ENCODE measurements at places on chromosomes 2 and 18.
A peak's percentile ranks its signal among the peaks of the same experiment; 100 is the strongest.

GRCh38 chr2:183214680-183215079 is 90.4 kb downstream of the NUP35 start:
- no peak for DNase-seq

- DNase-seq, result peak; percentile 43
Measured at GRCh38 chr2:65436824-65437221, 4.4 kb upstream of the SPRED2 start.

DNA sequence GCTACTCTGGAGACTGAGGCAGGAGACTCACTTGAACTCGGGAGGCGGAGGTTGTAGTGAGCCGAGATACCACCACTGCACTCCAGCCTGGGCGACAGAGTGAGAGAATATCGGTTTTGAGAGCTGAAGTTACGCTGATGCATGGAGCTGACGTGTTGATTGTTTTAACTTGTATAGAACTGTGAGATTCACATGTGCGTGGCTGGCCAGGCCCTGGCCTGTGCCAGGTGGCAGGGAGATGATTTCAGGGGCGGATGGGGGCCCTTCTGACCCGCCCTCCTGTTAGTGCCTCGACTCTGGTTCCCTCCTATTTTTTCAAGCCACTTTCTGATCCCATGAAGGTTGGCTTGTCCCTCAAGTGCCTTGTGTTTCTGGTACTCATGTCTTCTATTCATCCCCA is 25.7 kb downstream of the GATA6 start:
- DNase-seq, result no peak

DNA sequence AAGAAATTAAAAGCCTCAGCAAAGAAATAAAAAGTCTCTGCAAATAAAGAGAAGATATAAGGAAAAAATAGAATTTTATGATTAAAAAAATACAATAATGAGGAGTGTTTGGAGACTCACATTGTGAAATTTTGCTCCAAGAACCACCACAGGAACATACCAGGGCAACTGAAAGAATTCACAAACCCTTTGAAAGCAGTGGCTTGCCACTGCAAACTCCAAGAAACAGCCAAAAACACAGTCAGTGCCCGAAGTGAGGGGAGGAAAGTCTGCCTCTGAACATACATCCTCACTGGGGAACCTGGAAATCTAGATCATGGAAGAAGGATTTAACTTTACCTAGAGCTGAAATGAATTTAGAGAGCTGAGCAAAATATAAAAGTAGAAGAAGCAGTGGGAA is 33.1 kb downstream of the EVA1A start:
- DNase-seq, result no peak

DNA sequence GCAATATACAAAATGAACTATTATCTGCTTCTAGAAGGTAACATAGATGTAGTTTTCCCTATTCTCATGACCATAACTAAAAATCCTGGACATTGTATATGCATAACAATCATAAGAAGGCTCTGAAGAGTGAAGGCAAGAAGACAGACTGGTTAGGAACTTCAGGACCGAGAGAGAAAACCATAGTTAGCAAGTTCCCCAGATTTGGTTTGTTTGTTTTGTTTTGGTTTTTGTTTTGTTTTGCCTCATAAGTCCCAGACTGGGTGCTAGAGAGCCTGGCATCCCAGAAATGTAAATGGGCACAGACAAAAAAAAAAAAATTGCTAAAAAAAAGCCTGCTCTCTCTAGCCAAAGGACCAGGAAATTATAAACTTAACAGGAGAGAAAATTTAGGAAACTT is 192.2 kb upstream of the FBXO11 start:
- no peak for DNase-seq

DNA sequence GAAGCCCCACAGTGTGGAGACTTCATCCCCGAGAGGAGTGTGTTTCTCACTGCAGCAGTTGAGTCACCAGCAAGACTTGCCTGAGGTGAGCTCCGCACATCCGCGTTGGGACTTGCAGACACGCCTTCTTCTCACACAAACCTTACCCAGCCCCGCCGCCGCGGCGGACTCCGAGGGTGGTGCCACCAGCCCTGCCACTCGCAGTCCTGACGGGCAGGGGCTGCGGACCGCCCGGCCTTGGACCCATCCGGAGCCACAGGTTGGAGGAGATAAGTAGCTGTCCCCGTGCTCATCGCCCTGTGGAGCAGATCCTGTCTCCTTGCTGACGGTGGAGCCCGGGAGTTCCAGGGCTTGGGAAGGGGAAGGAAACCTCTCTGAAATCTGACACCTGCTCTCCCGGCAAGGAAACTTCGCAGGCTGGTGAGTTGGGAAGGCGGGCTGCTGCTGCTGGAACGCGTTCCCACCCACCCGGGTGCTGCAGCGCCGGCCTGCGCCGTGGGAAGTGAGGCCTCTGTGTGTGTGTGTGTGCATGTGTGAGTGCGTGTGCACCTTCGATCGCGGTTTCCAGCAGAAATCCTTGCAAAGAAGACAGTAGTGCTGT is at the start of gene RAB27B:
RAB27B (plus strand) TSS at position 197 of the 601 bp plus-strand sequence. CDS start 49,109 bp downstream, outside the sequence.
- no peak for DNase-seq

GRCh38 chr2:240703417-240704341 is 12.0 kb downstream of the AQP12A start:
- DNase-seq, result no peak

- peak; percentile 63 for DNase-seq
Measured at GRCh38 chr2:61853086-61853846, 594 bp downstream of the FAM161A start.

GRCh38 chr2:12317814-12318426 is 398.8 kb upstream of the TRIB2 start:
- no peak for DNase-seq

GRCh38 chr18:70640336-70640887 is 351.6 kb downstream of the SOCS6 start:
- no peak for DNase-seq

DNA sequence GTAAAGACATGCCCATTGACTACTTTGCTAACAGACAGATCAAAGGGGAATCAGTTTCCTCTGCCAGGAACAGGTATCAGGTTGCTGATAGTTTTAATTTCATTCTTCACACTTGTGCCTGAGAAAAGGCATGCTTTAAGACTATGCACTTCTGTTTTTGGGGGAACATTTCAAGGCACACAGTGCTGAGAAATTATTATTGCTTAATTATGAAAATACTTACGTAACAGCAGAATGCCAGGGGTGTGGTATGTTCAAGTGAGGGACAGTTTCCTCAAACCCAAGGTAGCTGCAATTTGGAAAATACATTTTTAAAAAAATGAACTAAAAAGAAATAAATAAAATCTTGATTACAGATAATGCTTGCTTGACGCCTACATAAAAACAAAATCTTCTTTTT is 1746.1 kb upstream of the PIK3C3 start:
- DNase-seq, result peak; percentile 6
